GM23338 (cell line): ENCODE measurements at places on chromosomes 1 and 21. TPM values are rescaled to one million over a fixed set of nuclear protein-coding genes. Genes with fewer than 3 reads are reported as not detected.

RGS4 gene
- 0.38 and 1.0 TPM in 2 replicates for total RNA-seq

DNAH14 gene
- total RNA-seq: 41.8 and 55.3 TPM in 2 replicates

PIK3C2B gene
- total RNA-seq: 17.4 and 19.0 TPM in 2 replicates

OR6K3 gene
- total RNA-seq: not detected in 2 replicates

NFYC gene
- total RNA-seq: 37.8 and 42.7 TPM in 2 replicates

DHRS3 gene
- total RNA-seq: 21.0 and 21.2 TPM in 2 replicates

RHD gene
- total RNA-seq: 0.21 TPM in 1 of 2 replicates, not detected in the other

MORN1 gene
- 6.6 and 11.1 TPM in 2 replicates for total RNA-seq

SLC26A9 gene
- not detected in 2 replicates for total RNA-seq

ZFYVE9 gene
- total RNA-seq: 26.5 and 27.3 TPM in 2 replicates

ZMYND12 gene
- total RNA-seq: 0.58 and 0.63 TPM in 2 replicates

CD101 gene
- total RNA-seq: 0.74 and 1.2 TPM in 2 replicates

RRP1 gene
- 54.6 and 63.5 TPM in 2 replicates for total RNA-seq

GRHL3 gene
- total RNA-seq: 0.93 and 1.1 TPM in 2 replicates

CD1B gene
- total RNA-seq: not detected in 2 replicates

TBX15 gene
- total RNA-seq: 0.21 TPM in 1 of 2 replicates, not detected in the other

PIK3R3 gene
- total RNA-seq: 8.0 and 8.6 TPM in 2 replicates

SSBP3 gene
- total RNA-seq: 47.4 and 59.5 TPM in 2 replicates

LIN28A gene
- 1,538 and 1,571 TPM in 2 replicates for total RNA-seq

TMEM269 gene
- 0.45 TPM in 1 of 2 replicates, not detected in the other for total RNA-seq

GBP6 gene
- total RNA-seq: not detected in 2 replicates

TLR5 gene
- 0.10 and 0.50 TPM in 2 replicates for total RNA-seq

MX1 gene
- total RNA-seq: 5.4 and 6.5 TPM in 2 replicates

NRAS gene
- total RNA-seq: 83.2 and 84.7 TPM in 2 replicates

MYCL gene
- total RNA-seq: 38.8 and 41.1 TPM in 2 replicates

S100A3 gene
- not detected in 2 replicates for total RNA-seq

MROH9 gene
- not detected in 2 replicates for total RNA-seq

ODF2L gene
- total RNA-seq: 29.8 and 46.0 TPM in 2 replicates

SDC3 gene
- total RNA-seq: 22.4 and 29.7 TPM in 2 replicates

CYP2J2 gene
- 1.5 and 2.3 TPM in 2 replicates for total RNA-seq
